ENCODE measurements at places on chromosomes 7 and 10.

DNA sequence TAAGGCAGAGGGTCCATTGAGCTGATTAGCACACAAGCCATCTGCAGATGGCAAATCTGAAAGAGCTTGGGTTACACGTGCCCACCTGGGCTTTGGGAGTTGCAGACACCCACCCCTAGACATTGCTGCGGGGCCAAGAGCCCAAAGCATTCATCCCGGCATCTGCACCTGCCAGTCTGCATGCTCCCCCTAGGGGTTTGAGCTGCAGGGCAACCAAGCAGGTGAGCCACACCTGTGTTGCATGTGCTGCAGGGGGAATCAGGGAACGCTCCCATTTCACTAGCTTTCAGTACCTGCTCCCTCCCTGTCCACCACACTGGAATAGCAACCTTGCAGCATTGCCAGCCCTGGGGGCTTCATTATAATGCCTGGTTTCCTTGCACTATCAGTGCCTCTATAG is 21.1 kb downstream of the C7orf33 start:
- no peak for DNase-seq

GRCh38 chr7:2036786-2037185 is 196.0 kb downstream of the MAD1L1 start:
- no peak for DNase-seq

GRCh38 chr10:36464291-36464690 is 661.1 kb upstream of the ANKRD30A start:
- no peak for DNase-seq

DNA sequence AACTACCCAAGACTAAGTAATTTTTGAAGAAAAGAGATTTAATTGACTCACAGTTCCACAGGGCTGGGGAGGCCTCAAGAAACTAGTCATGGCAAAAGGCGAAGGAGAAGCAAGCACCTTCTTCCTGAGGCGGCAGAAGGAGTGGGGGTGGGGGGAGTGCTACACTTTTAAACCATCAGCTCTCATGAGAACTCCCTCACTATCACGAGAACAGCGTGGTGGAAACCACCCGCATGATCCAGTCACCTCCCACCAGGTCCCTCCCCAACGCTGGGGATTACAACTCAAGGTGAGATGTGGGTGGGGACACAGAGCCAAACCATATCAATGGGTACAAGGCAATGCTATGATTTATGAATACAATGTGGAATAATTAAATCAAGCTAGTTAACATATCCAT is 241.9 kb downstream of the PTPRN2 start:
- no peak for DNase-seq

Measured in NCI-H2081 (cell line).